NCI-H460 (cell line): ENCODE measurements at places on chromosomes 3 and 15.

DNA sequence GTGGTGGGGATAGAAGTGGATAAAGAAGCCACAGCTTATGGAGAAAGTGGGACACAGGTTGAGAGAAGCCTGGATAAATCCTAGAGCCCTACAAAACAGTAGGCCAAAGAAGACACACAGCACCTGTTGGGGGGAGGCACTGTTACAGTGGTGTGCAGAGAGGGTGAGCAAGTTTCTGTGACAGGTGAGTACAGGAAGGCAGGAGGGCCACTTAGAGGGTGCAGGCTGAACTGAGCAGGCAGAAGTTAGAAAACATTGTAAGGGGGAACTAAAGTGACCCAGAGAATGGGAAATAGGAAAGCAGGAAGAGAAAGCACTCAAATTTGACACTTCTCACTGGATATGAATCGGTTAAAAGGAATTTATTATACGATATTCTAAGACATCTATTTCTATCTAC, 146.1 kb upstream of the TMCO5A start:
- no peak for DNase-seq

DNA sequence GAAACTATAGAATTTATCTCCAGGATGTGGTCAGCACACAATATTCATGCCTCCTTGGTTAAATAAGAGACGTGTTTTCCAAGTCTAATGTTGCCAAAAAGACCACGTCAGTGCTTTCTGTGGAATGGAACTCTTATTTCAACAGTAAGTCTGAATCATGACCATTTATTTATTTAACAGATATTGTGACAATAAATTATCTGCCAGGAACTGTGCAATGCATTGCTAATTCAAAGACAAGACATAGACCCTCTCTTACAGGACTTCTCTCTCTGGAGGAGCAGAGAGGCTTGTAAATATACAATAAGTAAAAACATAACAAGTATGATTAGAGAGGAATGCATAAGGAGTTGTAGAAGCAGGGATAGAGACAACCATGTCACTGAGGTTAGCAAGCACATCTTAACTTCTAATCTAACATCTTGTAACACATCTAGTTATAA, 227.5 kb downstream of the DTWD1 start:
- DNase-seq = peak; percentile 96

GRCh38 chr3:24688446-24689148, 193.9 kb upstream of the THRB start:
- no peak for DNase-seq

DNA sequence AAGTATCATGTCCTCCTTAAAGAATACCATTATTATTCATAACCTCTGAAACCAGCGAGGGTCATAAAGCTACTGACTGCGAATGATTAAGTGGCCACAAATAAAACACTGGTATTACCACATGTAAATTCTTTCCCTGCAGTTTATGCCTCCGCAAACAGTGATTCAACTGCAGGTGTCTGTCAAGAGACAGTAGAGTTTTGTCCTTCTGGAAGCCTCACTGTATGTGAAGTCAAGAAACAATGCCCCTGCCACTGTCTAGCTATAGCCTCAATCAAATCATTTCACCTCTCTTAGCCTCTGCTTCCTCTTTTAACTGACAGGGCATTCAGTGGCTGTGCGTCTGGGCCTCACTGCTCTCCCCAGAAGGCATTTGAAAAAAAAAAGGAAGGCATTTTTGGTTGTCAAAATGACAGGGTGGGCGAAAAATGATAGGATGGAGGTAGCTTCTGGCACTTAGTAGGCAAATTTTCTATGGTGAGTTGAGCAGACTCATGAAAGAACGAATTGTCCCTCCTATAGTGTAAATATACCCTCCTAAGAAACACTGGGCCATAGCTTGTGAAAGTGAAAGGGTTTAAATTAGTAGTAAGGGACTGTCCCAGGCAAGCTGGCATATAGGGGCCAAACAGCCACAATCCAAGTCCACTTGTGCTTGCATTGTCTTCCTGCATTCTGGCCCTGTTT, 66.7 kb downstream of the FILIP1L start:
- no peak for DNase-seq

DNA sequence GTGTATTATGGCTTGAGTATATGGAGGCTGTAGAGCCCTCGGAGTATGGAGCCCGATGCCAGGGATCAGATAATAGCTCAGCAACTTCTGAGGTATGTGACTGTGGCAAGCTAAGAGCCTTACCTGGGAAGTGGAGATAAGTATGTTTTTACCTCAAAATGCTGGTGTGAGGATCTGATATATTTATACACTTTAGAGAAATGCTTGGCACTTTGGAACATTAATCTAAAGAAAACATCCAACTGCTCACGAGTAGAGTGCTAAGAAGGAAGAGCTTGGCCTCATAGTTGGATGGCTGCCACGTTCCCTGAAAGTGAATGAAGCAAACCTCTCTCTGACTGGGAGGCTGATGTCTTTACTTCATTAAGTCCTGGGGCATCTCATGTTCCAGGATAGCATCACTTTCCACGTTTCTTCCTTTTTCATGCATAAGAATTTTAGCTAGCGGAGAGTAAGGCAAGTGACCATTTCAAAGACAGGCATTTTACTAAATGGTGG, 58.9 kb upstream of the GOLGA8J start:
- no peak for DNase-seq

- no peak for DNase-seq
Measured at GRCh38 chr3:30777426-30778113, 116.9 kb downstream of the GADL1 start.

DNA sequence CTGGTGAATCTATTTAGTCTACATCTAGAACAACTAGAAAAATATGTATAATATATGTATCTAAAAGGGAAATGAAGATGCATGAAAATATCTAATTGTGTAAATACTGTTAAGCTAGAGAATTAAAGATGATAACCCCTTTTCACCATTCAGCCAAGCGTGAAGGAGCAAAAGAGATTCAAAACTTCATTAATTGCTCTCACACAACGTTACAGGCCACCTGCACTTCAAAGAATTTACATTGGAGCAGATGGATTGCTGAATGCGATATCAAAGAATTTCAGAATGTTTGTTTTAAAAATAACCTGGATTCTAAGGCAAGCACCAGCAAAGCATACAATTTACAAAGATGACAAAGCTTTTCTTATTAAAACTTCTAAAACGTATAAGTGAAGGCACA, 243.2 kb downstream of the ROBO2 start:
- DNase-seq = no peak

- DNase-seq = no peak
Measured at GRCh38 chr3:11373235-11373634, 101.0 kb downstream of the ATG7 start.

- DNase-seq = no peak
Measured at GRCh38 chr15:69116391-69116790, 44.0 kb upstream of the GLCE start.

GRCh38 chr3:190645932-190646460, 132.1 kb downstream of the IL1RAP start:
- no peak for DNase-seq

DNA sequence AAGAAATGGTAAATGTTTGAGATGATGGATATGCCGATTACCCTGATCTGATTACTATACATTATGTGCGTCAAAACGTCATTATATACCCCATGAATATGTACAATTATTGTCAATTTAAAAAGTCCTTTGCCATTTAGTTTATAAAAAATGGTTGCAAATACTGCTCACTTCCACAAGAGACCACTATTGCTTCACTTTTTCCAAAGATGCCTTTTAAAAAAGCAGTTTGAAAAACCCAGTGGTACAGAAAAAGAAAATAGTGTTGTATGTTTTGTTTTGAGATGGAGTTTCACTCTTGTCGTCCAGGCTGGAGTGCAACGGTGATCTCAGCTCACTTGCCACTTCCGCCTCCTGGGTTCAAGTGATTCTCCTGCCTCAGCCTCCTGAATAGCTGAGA, 39.3 kb downstream of the EDEM1 start:
- peak; percentile 5 for DNase-seq

DNA sequence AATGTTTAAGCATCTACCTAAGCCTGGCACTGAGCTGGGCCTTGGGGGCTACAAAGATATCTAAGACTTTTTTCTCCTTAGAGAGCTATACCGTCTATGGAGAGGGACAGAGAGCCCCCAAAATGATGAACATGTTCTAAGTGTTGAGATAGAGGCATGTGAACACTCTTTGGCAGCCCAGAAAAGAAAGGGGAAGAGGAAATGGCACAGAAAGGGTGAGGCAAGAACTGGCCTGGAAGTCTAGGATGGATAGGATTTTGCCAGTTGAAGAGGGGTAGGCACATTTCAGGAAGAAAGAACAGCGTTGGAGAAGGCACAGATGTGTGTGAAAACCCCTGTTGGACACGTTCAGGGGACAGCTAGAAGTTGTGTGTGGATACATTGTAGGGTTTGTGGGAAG, 276.2 kb upstream of the LRRFIP2 start:
- no peak for DNase-seq

- DNase-seq = no peak
Measured at GRCh38 chr3:55555873-55556618, 68.9 kb upstream of the WNT5A start.

DNA sequence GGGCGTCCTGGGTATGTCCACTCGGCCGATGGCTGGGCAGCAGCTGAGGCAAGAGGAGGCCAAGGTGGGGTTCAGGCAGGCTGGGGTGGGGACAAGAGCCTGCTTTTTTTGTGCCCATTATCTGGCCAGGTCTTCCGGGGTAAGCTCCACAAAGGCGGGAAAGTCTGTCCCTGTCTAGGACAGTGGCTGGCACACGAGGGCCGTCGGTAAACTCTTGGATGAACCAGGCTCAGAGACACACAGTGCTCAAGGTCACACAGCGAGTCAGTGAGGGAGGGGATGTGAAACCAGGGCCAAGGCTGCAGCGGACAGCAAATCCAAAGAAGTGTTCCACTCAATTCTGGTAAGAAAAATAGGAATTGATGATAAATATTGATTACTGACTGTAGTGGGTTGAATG, 2.9 kb downstream of the DNAJB8 start:
- DNase-seq = no peak
